ENCODE measurements at places on chromosomes 6 and 20. TPM values are rescaled to one million over a fixed set of nuclear protein-coding genes. Genes with fewer than 3 reads are reported as not detected.

Gene CYP39A1
- total RNA-seq: 4.3 TPM

Gene ADGRF1
- not detected for total RNA-seq

Gene CCN5
- not detected for total RNA-seq

Gene RAET1L
- total RNA-seq: not detected

Gene CD24
- total RNA-seq: 166 TPM

Gene HLA-F
- total RNA-seq: 0.78 TPM

Gene IL17A
- total RNA-seq: not detected

Gene L3MBTL1
- total RNA-seq: 30.7 TPM

Measured in cardiac muscle cell (in vitro differentiated cells and primary cell).